Femur (tissue), 1 donor: ENCODE measurements at places on chromosomes 11 and 22.
A peak's percentile ranks its signal among the peaks of the same experiment; 100 is the strongest.

- DNase-seq = peak; percentile 63
Observed at GRCh38 chr11:45285930-45286632, at the start of gene SYT13. Gene SYT13, minus strand, starts transcription at chr11:45286341. Its CDS starts 134 bp downstream, at chr11:45286207.

DNA sequence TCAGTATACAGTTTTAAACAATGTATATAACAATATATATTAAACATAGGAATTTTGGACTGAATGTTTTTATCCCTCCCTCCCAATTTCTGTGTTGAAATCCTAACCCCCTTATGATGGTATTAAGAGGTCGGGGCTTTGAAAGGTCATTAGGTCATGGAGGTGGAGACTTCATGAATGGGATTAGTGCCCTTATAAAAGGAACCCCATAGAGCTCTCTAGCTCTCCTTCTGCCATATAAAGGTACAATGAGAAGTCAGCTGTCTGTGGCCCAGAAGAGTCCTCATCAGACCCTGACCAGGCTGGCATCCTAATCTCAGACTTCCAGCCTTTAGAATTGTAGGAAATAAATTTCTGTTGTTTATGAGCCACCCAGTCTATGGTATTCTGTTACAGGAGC is 6.5 kb downstream of the NNMT start:
- DNase-seq = no peak

DNA sequence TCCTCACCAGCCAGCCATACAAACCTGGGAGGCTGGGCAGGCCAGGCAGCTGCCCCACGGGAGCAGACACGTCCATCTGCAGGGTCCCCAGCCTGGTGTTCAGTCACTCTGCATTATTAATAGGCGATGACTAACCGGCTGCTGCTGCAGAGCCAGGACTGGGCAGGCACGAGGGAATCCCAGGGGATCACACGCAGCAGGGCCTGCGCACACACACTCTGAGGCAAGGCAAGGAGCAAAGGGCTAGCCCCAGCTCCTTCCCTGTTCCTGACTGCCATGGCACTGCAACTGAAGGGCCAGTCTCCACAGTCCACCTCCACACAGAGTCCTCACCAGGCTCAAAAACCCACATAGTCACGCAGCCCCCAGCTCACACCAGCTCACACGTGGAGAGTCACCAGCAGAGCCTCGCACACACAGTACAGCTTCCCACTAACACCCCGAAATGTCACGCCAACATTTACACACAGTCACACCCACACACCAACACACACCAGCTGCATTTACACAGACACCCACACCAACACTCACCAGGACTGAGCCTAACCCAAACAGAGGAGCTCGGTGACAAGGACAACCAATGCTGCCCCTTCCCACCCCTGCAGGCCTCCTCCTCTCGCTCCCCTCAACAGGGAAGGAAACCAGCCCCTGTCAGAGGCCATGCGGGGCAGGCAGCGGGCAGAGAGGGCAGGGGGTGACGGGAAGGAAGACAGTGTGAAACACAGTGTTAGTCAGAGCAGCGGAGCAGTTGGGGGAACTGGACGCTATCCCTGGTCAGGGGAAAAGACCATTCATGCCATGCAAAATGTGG is 47.3 kb downstream of the NRXN2 start:
- DNase-seq = peak; percentile 81

- no peak for DNase-seq
Observed at GRCh38 chr11:12045914-12046635, 37.6 kb upstream of the DKK3 start.

DNA sequence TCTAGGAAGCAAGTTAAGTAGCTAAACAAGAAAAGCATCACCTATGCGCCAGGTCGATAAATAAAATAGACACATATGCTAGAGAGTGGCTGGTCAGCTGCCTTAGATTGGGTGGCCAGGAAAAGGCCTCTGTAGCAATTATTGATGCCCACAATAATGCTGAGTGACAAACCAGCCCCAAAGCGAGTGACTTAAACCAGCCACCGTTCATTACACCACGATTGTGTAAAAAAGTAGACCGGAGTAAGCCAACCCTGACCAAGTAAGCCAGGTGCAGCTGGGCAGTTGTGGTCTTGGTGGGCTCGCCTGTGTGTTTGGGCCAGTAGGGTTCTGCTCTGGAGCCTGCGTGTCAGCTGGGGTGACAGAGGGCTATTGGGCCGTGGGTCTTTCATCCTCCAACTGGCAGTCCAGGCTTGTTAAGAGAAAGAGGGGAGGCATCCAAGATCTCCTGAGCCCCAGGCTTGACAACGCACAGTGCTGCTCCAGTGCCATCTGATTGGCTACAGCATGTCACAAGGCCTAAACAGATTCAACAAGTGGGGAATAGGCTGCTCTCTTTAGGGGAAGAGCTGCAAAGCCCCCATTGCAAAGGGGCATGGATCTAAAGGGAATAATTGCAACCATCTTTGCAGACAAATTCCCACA is 100.4 kb upstream of the PARVA start:
- DNase-seq = peak; percentile 10

DNA sequence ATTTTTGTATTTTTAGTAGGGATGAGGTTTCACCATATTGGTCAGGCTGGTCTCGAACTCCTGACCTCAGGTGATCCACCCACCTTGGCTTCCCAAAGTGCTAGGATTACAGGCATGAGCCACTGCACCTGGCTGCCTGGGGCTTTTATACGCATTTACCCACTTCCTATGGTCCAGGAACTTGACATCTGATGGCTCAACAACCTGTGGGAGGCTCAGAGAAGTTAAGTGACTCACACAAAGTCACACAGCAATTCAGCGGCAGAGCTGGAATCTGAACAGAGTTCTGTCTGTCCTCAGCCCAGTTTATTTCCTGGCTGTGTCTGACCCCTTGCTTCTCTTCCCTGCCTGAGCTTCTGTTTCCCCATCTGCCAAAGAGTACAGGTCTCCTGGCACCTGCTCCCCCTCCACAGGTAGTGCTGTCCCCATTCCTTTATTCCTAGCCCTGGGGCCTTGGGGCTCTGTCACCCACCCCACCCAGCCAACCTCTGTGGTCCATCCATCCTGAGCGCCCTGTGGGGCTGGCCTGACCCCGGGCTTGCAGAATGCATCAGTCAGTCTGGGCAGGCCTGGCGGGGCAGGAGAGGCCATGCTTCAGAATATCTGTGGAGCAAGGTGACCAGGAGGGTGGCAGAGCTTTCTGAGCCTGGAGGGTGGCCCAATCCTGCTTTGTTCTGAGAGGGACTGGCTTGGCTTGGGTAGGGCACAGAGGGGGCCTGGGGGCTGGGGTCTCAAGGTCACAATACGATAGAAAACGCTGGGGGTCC is 50.6 kb downstream of the CACNA1I start:
- no peak for DNase-seq

GRCh38 chr11:69335007-69335780 is 41.2 kb downstream of the MYEOV start:
- peak; percentile 3 for DNase-seq

DNA sequence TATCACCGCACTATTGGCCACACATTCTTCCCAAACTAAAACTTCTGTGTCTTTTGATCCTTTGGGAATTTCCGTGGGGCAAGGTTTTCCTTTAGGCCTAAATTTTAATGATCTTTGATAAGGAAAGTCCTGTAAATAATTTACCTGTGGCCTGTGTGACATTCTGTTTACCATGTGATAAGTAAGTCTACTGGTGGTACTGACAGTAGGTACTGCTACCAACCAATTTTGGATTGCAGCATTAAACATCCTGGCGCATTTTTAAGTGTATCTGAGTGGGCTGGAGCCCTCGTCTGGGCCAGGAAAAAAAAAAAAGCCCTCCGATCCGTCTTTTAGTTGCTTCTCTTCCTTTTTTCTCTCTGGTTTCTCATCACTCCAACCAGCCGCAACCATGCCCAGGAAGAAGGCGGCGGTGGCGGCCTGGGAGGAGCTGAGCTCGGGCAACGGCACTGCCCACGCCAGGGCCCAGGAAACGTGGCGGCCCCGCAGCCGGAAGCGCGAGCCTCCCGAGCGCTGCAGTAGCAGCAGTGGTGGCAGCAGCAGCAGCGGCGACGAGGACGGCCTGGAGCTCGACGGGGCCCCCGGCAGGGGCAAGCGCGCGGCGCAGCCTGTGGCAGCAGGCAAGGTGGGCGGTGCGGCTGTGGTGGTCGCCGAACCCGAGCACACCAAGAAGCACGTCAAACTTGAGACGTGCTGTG is 33.6 kb downstream of the ASRGL1 start:
- no peak for DNase-seq

- no peak for DNase-seq
Observed at GRCh38 chr11:64626637-64627036, 35.6 kb downstream of the SLC22A12 start.

- DNase-seq = no peak
Observed at GRCh38 chr11:75826461-75827230, 11.6 kb downstream of the UVRAG start.

GRCh38 chr22:48369789-48370507 is 1457.7 kb downstream of the BRD1 start:
- DNase-seq = no peak

GRCh38 chr11:64056861-64057260 is 21.1 kb downstream of the FLRT1 start:
- no peak for DNase-seq

GRCh38 chr11:67640021-67640757 is 626 bp upstream of the TBX10 start:
- DNase-seq = peak; percentile 69

- no peak for DNase-seq
Observed at GRCh38 chr11:41309716-41310115, 149.7 kb downstream of the LRRC4C start.

DNA sequence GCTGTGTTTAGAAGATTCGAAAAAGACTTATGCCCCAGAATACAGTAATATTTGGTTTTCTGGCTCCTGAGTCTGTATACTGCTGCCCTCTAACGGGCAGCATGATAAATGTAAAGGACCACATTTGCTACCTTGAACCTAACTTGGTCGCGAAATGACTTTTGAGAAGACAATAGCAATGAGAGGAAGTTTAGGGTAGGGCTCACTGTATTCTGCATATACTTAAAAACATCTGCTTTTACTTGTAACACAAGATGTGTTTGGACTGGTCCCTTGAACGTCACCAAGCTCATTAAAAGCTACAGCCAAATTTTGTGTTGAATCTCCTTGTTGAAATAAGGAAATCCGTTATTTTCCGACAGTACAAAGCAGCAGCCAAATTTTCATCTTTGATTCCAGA is 309.1 kb downstream of the SWAP70 start:
- DNase-seq = peak; percentile 51

- no peak for DNase-seq
Observed at GRCh38 chr11:80297858-80298632, 857.2 kb upstream of the TENM4 start.

- no peak for DNase-seq
Observed at GRCh38 chr22:24190596-24191208, 9.4 kb downstream of the SUSD2 start.

GRCh38 chr11:35563484-35564244 is 38.2 kb upstream of the PAMR1 start:
- no peak for DNase-seq

DNA sequence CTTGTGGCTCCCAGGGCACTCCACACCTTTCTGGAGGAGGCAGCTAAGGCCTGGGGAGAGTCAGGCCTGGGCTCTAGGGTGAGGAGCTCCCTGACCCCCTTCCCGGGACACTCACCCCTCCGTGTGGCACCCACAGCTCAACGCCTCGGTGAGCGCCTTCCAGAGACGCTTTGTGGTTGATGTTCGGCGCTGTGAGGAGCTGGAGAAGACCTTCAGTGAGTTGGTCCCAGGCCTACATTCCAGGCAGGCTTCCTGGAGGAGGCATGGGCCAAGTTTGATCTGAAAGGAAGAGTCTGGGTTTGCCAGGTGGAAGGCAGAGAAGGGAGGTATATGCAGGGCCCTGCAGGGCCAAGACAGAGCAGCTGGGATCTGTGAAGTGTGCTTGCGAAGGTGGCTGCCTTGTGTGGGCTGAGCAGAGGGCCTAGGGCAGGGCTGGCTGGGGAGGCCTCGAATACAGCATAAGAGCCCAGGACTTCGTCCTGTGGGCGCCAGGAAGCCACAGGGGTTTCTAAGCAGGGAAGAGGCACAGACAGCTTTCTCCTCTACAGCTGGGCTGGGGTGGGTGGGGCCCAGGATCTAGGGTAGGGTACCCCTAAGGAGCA is 2.9 kb downstream of the TCIRG1 start:
- DNase-seq = peak; percentile 20

DNA sequence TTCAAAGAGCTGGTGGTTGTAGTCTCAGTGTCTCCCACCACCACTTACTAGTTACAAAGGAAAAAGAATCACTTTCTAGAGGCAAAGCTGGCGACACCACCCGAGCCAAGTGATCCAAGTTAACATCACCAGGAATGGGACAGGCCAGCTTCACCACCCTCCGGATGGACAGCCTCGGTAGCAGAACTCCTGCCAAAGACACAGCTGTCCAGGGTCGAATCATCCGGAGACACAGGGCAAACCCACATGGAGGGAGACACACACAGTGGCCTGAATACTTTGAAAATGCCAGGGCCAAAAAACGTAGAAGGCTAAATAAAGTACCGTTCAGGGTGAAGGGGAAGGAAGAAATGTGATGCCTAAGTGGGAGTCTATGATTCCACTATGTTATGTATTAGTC is 33.1 kb downstream of the KCNQ1 start:
- no peak for DNase-seq

GRCh38 chr22:24271386-24271854 is 789 bp downstream of the SPECC1L start:
- peak; percentile 52 for DNase-seq

DNA sequence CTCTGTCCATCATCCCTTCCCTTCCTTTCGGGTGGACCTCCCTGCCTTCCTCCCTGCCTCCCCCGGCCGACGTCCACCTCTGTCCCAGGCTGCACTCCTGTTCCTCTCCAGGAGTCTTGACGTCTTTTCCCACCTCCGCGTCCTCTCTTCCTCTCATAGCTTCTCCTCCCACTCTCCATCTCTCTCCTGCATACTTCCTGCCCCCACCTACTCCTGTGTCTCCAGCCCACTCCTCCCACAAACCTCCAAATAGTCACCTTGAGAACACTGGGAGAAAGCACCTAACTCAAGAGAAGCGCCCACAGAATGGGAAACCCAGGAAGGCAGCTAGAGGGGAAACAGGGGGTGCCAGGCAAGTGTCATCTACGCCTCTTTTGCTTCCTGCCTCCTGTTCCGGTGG is 60.8 kb downstream of the PDE2A start:
- no peak for DNase-seq
